ENCODE measurements at places on chromosomes 1 and 21.

DNA sequence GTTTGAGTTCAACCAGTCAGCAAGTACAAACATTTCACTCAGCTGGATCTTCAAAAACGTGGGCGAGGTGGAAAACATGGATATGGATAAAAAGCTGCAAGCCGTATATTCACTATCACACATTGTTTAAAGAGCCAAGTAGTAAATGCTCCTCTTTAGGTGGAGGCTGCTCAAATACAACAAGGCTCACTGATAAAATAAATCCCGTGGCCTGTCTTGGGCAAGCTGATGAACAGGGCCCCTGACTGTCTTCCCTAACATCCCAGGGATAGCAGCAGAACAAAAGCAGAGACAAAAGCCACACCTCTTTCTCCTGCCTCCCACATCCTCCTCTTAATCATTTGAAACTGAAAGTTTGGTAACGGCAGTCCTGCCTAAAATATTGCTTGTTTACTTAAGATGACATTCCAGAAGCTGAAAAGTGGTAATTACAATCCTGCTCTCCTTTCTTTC lies 357.7 kb downstream of the TTLL7 start:
- no peak for DNase-seq

- no peak for DNase-seq
Measured at GRCh38 chr21:38965910-38966504, 160.3 kb downstream of the ETS2 start.

GRCh38 chr1:60942291-60942690 lies 140.1 kb upstream of the NFIA start:
- no peak for DNase-seq

GRCh38 chr1:223007935-223008334 lies 135.1 kb downstream of the TLR5 start:
- DNase-seq: no peak

DNA sequence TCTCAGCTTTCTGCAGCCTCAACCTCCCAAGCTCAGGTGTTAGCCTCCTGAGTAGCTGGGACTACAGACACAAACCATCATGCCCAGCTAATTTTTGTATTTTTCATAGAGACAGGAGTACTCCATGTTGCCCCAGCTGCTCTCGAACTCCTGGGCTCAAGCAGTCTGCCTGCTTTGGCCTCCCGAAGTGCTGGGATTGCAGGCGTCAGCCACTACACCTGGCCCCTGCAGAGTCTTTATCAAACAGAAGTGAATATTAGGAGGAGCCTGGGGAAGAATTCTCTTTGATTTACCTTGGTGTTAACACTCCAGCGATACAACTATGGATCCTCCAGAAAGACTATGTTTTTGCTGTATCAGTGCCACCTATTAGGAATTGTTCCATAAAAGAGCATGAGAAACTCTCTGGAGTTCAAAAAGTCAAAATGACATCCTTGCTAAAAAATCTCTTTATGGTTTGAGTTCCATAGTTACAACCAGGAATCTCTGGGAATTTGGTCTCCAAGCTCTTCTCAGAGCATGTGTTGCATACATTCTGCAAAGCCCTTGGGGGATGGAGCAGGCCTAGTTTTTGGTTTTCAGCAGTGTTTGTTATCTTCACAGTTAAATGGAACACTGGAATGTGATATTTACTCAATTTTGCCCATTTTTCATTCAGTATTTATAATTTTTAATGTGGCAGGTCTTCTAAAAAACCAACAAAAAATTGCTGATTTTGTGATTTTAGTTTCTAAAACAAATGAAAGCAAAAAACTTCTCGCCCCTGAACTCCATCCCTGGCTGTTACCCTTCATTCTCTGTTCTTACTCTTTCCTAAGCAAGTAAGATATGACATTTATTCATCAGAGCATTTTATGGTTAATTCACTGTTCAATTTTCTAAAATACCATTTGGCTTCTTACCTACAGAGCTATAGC lies 77.3 kb downstream of the OLFML2B start:
- DNase-seq: no peak

DNA sequence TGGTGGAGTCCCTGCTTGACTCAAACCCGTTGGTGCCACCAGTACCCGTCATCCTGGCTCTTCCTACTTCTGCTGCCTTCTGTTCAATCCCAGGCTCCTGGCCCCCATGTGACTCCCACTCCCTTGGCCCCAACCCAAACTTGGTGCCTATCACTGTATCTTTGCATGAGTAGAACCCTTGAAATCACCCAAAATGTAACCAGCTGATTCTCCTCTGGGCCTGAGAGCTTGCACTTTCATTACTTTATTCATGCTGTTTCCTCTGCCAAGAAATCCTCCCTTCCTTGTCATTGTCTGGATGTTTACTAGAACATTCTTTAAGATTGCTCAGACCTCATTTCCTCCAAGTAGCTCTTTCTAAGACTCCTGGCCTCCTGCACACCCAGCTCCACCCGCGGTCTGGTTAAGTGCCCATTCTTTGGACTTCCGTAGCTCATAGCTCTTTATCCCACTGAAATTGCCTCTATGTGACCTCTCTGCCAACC lies 15.7 kb downstream of the PTAFR start:
- DNase-seq: no peak

GRCh38 chr1:233025567-233025966 lies 75.2 kb downstream of the NTPCR start:
- no peak for DNase-seq

DNA sequence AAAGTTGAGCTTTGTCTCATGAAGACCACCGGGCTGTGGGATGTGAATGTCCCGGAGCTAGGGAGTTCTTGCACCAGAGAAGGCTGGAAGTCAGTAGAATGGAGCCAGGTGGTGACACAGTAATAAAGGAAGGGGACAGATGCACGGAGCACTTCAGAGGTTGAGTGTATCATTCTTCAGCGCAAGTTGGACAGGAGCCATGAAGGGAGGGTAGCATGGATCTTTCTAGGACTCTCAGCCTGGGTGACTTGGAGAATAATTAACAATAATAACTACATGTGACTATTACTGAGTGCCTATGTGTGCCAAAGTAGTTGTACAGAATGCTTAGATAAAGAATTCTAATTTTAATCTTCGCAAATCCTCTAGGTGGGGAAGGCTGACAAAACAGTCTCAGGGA lies 258.7 kb upstream of the AJAP1 start:
- DNase-seq: no peak

GRCh38 chr1:40310983-40311642 lies 6.0 kb downstream of the COL9A2 start:
- no peak for DNase-seq

GRCh38 chr1:30816211-30817076 lies 58.9 kb upstream of the LAPTM5 start:
- no peak for DNase-seq

GRCh38 chr1:61682891-61683290 lies 42.0 kb downstream of the TM2D1 start:
- DNase-seq: no peak

GRCh38 chr1:240189386-240189989 lies 97.8 kb downstream of the FMN2 start:
- DNase-seq: no peak

DNA sequence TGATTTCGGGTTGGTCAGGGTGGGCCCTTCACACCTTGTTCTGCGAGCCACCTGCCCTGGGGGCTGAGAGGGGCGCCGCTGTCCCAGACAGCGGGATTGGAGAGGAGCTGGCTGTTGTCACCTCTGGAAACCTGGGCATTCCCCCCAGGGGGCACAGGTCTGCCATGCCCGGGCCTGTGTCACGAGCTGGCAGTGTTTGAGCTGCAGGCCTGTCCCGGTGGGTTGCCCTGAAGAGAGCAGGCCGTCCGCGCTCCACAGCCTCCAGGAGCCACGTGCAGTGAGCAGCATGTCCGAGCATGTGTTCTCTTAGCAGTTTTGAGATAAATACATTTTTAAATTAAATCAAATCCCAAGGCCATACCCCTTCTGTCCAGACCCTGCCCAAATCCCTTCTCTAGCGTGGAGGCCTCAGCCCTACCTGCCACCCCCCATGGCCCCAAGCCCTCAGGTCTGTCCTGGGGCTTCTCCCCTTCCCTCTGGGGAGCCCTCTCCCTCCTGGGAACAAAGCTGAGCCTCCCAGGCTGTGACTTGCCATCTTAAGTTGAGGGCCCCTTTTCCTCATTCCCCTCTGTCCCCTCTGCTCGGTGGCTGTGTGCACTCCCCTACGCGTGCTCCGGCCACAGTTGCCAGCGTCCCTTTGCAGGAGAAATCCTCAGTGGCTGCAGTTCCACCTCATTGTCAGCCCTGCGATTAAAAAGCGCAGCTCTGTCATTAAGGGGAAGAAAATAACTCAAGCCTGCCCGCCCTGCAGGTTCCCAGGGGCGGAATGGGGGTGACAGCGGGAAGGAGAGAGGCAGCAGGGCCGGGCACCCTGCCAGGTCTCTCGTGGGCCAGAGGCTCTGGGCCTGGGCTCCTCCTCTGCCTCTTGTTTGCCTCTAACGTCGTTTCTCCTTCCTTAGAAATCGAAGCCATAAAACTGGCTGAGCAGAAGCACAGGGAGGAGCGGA lies 26.6 kb downstream of the SLX9 start:
- no peak for DNase-seq
